ENCODE measurements at places on chromosomes 1 and 21.
A peak's percentile ranks its signal among the peaks of the same experiment; 100 is the strongest.

GRCh38 chr1:119327094-119327449, 41.5 kb upstream of the HAO2 start:
- no peak for DNase-seq

DNA sequence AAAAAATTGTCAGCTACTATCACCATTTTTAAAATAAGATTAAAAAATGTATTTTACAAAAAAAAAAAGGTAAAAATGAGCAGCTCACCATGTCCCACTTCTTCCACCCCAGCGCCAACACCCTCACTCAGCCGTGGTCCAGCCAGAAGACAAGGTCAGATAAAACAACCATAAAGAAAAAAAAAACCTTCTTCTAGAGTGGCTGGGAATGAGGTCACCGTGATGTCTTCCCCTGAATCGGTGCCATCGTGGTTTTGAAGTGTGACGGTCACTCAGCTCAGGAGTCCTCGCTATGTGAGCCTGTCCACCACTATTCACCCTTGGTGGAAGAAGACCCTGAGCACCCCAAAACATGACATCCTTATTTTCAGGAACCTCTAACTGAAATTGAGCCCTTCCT, 38.1 kb downstream of the B3GALT5 start:
- no peak for DNase-seq

DNA sequence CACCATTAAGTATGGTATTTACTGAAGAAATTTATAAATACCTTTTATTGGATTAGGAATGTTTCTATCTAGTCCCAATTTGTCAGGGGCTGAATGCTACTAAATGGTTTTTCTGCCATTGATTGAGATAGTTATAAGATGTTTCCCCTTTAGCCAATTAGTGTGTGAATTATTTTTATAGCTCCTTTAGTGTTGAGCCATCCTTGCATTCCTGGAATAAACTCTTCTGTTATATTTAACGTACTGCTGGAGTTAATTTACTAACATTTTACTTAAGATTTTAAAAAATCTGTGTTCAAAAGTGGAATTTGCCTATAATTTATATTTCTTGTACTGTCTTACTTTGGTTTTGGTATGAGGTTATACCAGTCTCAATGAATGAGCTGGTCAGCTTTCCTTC, 25.4 kb upstream of the LRRC3 start:
- DNase-seq: no peak

DNA sequence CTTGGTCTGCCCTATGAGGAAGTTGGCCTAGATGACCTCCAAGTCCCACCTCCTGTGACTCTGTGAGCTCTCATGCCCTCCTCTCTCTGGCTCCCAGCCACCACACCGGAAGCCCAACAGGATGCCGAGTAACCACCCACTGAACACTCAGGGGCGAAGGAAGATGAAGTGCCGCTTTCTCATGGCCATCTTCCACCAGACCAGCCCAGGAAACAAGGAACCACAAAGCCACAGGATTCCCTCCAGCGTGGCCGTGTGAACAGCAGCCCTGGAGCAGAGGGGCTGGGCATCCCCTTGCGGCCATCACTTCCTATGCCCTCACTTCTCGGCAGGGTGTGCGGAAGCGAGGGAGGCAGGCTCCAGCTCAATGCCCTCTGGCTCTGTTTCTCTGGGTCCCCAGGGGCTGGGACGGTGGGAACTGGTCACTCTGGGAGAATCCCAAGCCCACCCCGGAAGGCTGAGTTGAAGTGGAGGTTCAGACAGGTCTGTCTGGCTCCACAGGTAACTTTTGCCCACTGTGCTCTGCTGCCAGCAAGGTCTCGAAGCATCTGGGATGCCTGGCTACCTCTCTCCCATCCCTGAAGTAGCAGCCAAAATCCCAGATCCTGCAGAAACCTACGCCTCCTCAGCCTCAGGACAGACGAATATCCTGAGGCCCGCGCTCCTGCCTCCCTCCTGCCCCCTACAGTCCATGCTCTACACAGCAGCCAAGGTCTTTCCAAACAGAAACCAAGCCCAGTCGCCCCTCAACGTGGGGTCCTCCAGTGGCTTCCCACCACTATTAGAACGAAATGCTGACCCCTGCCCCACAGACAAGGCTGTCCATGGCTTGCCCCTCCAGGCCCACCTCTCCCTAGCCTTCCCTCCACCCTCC, 44.2 kb upstream of the ECE1 start:
- DNase-seq: peak; percentile 80

DNA sequence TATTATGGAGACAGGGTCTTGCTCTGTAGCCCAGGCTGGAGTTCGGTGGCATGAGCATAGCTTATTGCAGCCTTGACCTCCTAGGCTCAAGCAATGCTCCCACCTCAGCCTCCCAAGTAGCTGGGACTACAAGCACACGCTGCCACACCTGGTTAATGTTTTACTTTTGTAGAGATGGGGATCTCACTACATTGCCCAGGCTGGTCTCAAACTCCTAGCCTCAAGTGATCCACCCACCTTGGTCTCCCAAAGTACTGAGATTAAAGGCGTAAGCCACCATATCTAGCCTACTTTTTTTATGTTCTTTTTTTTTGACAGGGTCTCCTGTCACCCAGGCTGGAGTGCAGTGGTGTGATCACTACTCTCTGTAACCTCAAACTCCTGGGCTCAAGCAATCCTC, 5.9 kb upstream of the BCL2L15 start:
- DNase-seq: no peak

- no peak for DNase-seq
These were observed 73.9 kb downstream of the NENF start for GRCh38 chr1:212506666-212507065.

GRCh38 chr1:185045814-185046492, 595 bp downstream of the RNF2 start:
- DNase-seq: peak; percentile 74

DNA sequence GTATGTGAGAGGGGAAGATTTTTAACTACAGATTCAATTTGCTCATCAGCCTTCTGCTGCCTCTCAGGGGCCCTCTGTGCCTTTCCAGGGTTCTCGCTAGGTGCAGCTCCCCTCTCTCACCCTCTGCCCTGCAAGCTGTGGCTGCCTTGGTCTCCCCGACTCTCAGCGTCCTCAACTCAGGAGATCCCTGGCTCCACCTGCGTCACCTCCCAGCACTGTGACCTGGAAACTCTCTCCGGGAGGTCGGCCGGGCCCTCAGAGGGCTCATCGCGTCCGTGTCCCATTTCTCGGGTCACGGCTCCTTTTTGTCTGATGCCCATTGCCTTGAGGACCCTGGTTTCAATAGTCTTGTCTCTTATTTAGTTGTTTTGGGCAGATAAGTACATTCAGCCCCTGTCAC, 63.5 kb upstream of the ADARB1 start:
- no peak for DNase-seq

DNA sequence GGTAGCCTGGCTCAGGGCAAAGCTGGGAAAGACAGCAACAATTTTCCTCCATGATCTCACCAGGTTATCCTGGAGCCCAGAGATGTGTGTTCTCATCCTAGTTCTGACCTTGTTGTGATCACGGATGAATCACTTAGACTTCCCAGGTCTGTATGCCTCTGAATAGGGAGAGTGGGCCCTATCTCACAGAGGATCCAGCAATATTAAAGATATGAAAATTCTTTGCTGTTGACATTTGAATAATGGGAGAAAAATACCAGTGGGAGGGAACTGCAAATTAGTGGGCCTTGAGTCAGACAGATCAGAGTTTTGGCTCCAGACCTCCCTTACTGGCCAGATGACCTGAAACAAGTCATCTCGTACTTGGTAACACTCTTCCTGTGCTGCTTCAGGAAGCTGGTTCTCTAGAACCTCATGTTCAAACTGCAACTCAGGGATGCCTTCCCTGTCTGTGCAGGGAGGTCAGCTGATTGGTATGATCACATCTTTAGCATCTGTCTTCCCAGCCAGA, 32.8 kb upstream of the RNF19B start:
- no peak for DNase-seq

DNA sequence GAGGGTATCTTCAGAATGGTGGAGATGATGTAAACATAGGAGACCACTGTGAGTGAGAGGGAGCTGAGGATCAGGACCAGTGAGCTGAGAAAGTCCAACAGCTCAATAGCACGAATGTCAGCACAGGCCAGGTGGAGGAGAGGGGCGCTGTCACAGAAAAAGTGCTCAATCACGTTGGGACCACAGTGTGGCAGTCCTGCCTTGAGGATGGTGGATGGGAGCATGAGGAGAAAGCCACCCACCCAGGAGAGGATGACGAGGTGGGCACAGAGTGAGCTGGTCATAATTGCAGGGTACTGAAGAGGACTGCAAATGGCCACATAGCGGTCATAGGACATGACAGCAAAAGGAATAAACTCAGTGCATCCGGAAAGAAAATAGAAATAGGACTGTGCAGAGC, 8.1 kb downstream of the OR11L1 start:
- no peak for DNase-seq

GRCh38 chr1:115198938-115199337, 109.6 kb upstream of the TSPAN2 start:
- no peak for DNase-seq

DNA sequence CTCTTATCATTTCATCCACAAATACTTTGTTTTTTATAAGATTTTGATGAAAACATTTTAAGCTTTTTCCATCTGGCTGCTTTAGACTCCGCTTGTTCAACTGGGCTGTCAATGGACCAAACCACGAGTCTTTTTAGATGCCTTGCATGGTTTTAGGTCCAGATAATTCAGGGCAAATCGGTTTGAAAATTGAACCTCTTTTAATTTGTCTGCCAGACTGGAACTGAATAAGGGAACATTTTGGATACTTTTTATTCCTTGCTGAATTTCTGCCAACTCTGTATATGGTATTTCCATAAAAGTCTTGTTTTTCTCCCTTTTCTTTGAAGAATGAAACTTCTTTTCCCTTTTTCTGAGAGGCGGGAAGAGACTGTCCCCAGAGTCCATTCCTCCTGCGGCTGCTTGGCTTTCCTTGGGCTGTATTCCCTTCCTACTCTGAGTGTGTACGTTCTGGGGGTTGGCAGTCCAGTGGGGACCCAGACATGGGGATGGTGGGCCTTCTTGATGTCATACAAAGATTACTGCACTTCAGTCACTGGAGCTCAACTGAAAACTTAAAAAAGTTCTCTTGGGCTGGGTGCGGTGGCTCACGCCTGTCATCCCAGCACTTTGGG, 46.5 kb upstream of the CNN3 start:
- no peak for DNase-seq

- DNase-seq: no peak
These were observed 13.8 kb downstream of the CLDN14 start for GRCh38 chr21:36466061-36466511.

- DNase-seq: no peak
These were observed 17.9 kb upstream of the PWP2 start for GRCh38 chr21:44089001-44089911.

GRCh38 chr1:37362594-37363385, 111.6 kb upstream of the ZC3H12A start:
- DNase-seq: peak; percentile 80

DNA sequence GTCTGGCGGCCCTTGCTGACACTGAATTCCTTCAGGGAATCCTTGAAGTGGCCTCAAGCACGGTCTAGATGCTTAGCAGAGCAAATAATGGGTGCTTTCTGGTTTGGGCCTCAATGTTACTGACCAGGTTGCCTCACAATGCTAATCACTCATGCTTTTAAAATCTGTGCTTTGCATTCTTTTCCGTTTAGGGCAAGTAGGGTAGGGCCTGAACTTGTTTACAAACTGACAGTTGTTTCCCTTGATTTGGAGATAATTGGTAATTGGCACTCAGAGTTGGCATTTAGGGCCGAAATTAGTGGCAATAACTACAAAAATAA, 1.4 kb downstream of the VPS13D start:
- no peak for DNase-seq

DNA sequence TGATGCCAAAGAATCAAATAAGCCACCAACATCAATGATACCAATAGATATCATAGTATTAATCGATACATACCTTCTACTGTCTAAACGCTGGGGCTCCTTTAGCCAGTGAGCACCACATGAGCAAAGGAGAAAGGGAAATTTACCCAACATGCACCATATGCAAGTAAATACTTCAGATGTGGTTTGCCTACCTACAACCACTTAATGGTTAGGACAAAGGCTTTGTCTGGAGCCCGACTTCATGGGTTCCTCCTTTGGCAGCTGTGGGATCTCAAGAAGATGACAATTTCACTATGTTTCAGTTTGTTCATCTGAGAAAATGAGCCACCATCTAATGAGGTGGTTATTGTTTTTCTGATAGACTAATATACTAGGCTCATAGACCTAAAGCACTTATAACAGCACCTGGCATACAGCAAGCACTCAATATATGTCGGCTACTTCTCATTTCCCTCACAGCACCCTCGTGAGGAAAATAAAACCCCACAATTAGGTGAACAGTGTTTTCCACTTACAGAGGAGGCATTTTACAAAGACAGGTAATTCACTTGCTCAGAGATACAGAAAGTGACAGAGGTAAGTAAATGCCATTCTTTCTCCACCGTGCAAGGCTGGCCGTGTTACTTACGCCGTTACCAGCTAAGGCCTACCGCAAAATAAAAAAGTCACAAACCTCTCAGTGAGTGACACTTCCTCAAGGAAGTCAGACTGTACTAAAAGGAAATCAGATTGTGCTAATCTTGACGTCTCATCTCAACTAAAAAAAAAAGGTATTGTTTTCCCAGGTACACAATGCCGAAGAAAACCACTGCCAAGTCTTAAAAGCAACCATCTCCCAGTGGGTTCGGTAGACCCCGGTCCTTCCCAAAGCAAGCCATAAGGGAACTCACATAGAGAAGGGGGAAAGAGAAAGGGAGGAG, 1.6 kb downstream of the TTC13 start:
- no peak for DNase-seq

- no peak for DNase-seq
These were observed 70.0 kb upstream of the FMN2 start for GRCh38 chr1:240021709-240022108.

- DNase-seq: no peak
These were observed 244.4 kb downstream of the KAZN start for GRCh38 chr1:14842891-14843290.

- peak; percentile 86 for DNase-seq
These were observed 15.5 kb downstream of the FYB2 start for GRCh38 chr1:56803561-56804156.

DNA sequence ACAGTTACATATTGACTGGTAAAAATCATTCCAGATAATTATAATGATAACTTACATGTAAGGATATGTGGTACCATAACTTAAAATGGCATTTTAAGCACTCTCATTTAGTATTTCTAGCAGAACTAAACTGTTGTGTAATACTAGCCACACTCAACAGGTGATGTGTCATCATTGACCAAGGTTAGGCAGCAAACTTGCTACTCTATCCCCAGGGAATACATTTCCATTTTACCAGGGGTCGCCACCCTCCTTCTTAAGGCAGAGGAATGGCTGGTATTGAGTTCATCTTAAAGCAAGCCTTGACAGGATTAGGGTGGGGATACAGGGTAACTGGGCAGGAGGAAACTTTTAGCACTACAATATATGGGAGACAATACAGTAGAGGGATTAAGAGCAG, 259.8 kb upstream of the CAMK1G start:
- no peak for DNase-seq
